ENCODE measurements at places on chromosomes 12 and 14. TPM values are rescaled to one million over a fixed set of nuclear protein-coding genes. Genes with fewer than 3 reads are reported as not detected.

KRT74 gene
- polyA plus RNA-seq: not detected

TRIM9 gene
- polyA plus RNA-seq: 1.1 TPM

DNA sequence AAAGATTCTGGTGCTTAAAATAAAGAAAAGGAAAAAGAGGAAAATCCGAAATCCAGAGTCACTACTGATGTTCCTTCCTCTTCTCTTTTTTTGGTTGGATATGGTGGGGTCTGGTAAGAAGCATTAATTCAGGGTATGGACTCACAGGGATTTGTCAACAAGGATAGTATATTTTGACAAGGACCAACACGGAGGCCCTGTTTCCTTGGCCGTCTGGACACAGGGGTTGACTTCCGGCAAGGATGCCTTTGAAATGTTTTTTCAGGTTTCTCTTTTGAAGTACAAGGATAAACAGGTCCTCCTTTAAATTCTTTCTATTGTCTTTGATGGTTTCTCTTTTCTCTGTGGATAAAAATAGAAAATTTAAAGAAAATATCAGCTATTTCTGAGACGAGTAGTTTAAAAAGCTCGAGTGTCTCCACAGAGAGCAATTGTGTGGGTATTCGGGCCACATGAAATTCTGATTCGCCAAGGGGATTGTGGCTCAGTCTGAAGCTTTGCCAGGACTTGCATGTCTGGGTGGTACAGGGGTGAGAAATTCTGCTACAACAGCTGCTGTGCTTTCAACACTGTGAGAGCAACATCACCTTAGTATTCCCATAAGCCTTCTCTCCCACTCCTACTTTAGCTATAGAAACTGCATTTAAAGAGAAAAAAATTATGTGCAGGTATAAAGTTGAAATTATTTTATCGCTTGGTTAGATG is 88.5 kb upstream of the CSRP2 start:
- no peak for DNase-seq

GRCh38 chr14:91835920-91836843 is 31.2 kb downstream of the TC2N start:
- DNase-seq: peak; percentile 78

All from right lung (tissue), 10 donors.